ENCODE measurements at places on chromosomes 1 and 21. TPM values are rescaled to one million over a fixed set of nuclear protein-coding genes. Genes with fewer than 3 reads are reported as not detected.

DNA sequence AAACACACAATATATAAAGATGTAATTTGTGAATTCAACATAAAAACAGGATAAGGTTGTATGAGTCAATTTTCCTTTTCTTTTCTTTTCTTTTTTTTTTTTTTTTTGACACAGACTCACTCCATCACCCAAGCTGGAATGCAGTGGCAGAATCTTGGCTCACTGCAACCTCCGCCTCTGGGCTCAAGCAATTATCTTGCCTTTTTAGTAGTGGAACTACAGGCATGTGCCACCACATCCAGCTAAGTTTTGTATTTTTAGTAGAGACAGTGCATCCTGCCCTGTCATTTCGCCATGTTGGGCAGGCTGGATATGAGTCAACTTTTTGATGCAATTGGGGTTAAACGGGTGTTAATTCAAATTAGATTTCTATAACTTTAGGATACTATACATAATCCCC is 10.3 kb upstream of the SPRR2B start:
- DNase-seq = no peak

The CFHR5 gene
- not detected for polyA plus RNA-seq

The KRTAP11-1 gene
- polyA plus RNA-seq = not detected

The NES gene
- 160 TPM for polyA plus RNA-seq

GRCh38 chr1:246219508-246220030 is 287.5 kb downstream of the SMYD3 start:
- no peak for DNase-seq

DNA sequence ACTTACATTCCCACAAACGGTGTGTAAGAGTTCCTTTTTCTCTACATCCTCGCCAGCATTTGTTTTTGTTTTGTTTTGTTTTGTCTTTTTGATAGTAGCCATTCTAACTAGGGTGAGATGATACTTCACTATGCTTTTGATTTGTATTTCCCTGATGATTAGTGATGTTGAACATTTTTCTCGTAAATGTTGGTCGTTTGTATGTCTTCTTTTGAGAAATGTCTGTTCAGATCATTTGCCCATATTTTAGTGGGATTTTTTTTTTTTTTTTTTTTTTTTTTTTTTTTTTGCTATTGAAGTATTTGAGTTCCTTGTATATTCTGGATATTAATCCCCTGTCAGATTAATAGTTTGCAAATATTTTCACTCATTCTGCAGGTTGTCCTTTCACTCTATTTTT is 19.2 kb upstream of the GPR161 start:
- DNase-seq = no peak

- no peak for DNase-seq
Observed at GRCh38 chr1:100461222-100461621, 76.7 kb upstream of the GPR88 start.

The SPRR4 gene
- polyA plus RNA-seq = not detected

DNA sequence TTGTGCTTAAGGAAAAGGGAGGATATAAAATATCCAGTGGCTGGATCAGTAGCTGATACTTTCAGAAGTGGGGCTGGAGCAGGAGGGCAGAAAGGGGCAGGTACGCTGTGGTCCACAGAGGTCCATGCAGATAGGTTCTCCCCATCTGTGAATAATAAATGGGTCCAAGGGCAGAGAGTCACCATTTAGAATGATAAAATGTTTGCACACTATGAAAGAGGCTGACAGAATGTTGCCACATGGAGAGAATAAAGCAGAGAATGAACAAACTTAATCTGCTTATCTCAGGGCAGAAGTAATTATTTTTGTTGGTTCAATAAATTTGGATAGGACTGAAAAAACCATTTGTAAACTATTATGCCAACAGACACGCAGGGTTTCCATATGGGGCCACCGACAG is 16.6 kb upstream of the ADAM30 start:
- no peak for DNase-seq

The PLA2G4A gene
- polyA plus RNA-seq = 10.0 TPM

The C1orf53 gene
- polyA plus RNA-seq = 3.7 TPM

DNA sequence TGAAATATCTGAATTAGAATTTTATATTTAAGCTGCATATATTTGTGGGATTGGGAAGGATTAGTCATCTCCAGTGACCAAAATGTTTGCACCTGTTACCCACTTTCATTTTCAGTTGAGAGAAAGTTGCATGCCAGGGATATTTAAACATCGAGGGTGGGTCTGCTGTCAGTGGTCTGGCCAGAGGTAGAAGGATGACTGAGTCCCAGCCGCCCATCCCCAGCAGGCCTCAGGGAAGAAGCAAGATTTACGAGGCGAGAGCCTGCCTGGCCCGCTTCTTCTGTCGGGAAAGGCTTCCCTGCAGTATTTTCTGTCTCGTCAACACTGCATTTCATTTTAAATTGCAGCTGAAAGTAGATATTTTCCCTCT is 1.4 kb upstream of the MAN1C1 start:
- no peak for DNase-seq

The RRP1 gene
- polyA plus RNA-seq = 38.2 TPM

The S100A7 gene
- polyA plus RNA-seq = 0.96 TPM

The C8B gene
- polyA plus RNA-seq = not detected

The PODN gene
- polyA plus RNA-seq = 2.0 TPM

DNA sequence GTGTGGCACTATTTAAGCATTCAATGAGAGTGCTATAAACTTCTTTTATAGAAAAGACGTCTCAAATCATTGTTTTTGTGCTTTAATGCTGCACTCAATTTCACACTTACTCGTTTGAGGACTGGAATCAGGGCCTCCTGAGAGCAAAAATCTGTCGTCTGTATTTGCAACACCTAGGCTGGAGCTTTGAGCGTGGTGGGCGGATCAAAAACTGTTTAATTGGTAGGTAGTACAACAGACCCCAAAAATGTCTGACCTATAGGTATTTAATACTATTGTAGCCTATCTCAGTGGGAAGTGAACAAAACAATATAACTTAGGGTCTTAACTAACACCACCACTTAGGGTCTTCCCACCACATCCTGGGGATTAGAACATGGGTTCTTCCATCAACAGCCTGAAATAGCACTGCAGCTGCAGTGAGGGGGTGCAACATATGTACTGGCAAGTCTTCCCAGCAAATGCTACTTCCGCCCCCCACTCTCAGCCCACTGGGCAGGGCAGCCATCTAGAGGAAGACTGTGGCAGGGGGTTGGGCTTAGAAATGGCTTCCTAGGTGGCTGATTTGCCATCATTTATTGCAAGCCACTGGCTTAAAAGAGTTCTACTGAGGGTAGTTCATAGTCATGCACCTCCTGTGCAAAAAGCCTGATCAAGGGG is 48.3 kb downstream of the CD46 start:
- DNase-seq = no peak

- no peak for DNase-seq
Observed at GRCh38 chr1:151924691-151925587, 15.6 kb upstream of the THEM4 start.

GRCh38 chr1:51949014-51949702 is 41.3 kb downstream of the RAB3B start:
- no peak for DNase-seq

DNA sequence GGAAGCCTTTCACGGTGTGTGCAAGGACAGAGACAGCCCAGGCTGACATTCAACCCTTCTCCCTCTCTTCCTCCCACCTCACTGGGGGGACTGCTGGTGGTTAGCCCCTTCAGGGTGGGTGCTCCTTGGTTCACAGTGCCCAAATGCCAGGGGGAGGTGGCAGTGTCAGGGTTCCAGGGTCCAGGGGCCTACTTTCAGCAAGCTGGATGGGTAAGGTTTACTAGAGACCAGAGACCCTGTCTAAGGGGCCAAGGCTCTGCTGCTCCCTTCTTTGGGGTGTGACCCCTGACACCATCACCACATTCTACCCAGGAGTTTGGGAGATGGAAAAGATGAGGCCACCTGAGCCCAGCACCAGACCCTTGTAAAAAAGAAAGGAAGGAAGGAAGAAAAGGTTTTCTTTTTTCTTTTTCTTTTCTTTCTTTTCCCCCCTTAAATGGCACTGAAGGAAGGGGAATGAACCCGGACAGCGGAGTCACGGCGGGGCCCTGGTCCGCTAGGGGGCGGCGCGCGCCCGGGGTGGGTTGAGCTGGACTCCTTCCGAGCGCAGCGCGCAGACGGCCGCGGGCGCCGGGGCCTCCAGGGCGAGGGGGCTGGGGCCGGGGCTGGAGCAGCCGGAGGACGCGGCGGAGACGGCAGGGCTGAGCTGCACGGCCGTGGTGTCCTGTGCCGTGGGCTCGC is 18.8 kb downstream of the KNCN start:
- DNase-seq = no peak

- no peak for DNase-seq
Observed at GRCh38 chr1:210855440-210855839, 278.5 kb downstream of the KCNH1 start.

- no peak for DNase-seq
Observed at GRCh38 chr1:171116676-171117075, 26.0 kb downstream of the FMO3 start.

DNA sequence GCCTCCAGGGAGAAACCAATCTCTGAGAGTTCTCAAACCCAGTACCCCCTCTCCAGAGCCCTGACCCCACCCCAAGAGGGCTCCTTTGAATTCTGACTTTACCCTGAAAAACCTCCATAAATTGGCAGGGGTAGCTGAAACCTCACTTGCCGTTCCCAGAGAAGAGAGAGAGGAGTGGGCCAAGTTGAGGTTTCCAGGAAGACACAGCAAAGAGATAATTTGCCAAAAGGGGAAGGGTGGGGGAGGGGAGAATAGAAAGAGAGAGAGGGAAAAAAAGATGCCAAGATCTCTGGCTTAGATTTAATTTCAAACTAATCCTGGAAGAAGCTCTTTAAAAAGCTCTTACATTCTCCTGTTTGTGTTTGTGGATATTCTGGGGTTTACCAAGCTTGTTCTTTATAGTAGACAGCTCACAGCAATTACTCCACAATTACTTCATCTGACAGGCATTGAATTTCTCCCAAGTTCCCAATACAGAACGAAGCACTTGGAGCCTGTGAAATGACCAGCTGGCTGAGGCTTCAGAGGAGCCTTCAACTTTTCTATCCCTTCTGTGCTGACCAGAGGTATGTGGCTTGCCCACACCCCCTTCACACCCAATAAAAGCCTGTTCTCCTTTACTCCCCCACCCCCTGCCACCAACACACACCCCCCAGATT is 1.1 kb upstream of the GRHL3 start:
- no peak for DNase-seq

DNA sequence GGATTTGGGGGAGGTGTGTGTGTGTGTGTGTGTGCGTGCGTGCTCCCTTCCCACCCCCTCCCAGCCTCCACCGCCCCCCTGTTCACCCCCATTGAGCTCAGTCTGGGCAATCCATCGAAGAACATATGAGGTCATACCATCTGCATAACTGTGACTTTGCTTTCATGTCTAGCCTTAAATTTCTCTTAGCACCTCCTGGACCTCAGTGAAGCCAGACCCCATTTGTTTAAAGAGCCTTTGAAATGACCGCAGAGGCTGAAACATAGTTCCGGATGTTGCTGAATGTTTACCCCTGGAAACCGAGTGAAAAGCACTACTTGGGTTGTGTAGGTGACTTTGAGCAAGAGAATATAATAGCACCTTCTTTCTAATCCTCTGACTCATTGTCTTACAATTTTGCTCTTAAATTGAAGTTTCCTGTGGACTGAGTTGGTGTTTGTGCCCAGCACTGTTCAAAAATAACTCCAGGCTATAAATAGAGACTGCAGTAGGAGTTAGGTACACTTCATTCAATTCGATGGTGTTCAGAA is 75.4 kb downstream of the UBE4B start:
- DNase-seq = no peak

The COL9A2 gene
- polyA plus RNA-seq = 24.4 TPM

DNA sequence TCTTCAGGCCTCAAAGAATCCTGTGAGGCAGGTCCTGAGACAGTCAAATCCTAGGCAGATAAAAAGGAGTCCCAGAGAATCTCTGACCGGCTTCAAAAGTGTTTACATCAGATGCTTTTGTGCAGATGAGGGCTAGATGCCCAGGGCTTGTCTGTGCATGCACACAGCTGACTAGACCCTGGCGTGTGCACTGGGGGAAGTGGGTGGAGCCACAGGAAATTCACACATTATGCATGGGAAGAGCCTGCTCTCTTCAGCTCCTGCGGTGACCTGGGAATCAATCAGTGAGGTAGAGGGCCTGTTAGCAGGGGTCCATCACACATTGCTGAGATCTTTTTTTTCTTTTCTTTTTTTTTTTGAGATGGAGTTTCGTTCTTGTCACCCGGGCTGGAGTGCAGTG is 36.6 kb upstream of the NHLH2 start:
- DNase-seq = no peak

Data from right renal pelvis (tissue), 4 donors.